Breast epithelium (tissue), 4 donors: ENCODE measurements at places on chromosomes 6 and 20. TPM values are rescaled to one million over a fixed set of nuclear protein-coding genes. Genes with fewer than 3 reads are reported as not detected.

- H3K36me3 ChIP-seq: no peaks in the 10 kb centered on the region
- no peak for DNase-seq
- H3K27ac ChIP-seq: no peak overlapping the region
- H3K4me3 ChIP-seq: no peak overlapping the region
- no peaks in the 10 kb centered on the region for H3K4me1 ChIP-seq
- H3K27me3 ChIP-seq: no peaks in the 10 kb centered on the region
These were observed 140.1 kb upstream of the SPACA1 start for GRCh38 chr6:87907521-87907920.

DNA sequence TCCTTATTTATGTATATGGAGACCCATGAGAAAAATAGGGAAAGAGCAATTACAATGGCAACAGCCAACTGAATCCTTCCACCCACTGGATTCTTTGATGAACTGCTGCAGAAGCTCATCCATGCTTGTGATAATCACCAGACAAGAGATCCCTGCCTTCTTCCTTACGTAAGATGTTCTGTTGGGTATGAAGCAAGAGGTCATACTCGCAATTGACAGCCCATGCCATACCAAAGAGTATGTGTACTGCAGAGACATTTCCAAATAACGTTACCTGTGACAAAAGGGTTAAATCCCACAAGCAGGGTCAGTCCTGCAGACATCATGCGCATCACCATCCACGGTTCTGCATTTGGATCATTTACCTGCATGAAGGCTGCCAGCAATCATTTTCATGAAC is 27.8 kb downstream of the ELOVL5 start:
- H3K4me3 ChIP-seq: no peak overlapping the region
- no peak for DNase-seq
- H3K36me3 ChIP-seq: no peaks in the 10 kb centered on the region
- H3K27ac ChIP-seq: no peak overlapping the region
- no peaks in the 10 kb centered on the region for H3K27me3 ChIP-seq
- H3K4me1 ChIP-seq: no peaks in the 10 kb centered on the region

DNA sequence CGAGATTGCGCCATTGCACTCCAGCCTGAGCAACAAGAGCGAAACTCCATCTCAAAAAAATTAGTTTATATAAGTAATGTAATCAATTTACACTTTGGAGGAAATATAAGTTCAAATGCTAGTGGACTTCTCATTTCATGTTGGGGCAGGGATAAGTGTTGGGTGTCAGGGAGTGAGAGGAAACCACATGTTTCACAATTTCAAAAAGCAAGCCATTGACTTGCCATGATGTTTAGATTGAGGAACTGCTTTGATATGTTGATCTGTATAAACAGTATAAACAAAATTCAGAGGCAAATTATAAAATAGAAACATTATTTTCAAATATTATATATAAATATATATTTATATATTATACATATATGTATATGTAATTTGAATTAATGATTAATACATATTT is 42.7 kb downstream of the FILIP1 start:
- H3K36me3 ChIP-seq: no peaks in the 10 kb centered on the region
- H3K4me1 ChIP-seq: no peaks in the 10 kb centered on the region
- H3K4me3 ChIP-seq: no peak overlapping the region
- DNase-seq: no peak

DNA sequence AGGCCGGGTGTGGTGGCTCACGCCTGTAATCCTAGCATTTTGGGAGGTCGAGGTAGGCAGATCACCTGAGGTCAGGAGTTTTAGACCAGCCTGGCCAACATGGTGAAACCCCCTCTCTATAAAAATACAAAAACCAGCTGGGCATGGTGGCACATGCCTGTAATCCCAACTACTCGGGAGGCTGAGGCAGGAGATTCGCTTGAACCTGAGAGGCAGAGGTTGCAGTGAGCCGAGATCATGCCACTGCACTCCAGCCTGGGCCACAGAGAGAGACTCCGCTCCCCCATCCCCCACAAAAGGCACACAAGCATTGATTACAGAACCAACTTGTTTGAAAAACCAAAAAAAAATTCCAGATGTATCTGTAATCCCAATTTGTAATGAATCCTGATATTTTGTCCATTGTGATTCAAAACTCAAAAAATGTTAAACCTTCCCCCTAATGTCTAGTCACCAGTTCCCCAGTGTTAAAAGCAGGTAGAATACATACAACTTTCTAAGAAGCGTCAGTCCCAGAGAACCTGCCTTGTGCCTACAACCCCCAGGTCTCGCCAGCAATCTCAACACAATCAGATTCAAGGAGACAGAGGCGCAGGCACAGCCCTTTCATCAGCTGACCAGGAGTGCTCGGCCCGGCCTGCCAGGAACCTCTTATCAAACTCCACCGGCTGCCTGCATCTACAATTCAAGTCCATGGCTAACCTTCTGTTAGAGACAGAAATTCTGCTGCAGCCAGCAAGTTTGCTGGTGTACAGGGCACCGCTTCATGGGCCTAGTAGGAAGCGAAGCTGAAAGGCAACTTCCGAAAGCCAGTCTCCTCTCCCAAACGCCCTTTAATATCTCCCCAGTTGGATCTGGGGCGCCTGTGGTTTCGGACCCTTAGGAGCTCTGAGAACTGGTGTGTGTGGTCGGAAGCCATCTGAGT is 2.1 kb downstream of the EZR start:
- peak overlapping the region; percentile 99 for H3K27ac ChIP-seq
- H3K36me3 ChIP-seq: no peaks in the 10 kb centered on the region
- no peaks in the 10 kb centered on the region for H3K4me1 ChIP-seq
- peak overlapping the region; percentile 93 for H3K4me3 ChIP-seq
- H3K27me3 ChIP-seq: no peaks in the 10 kb centered on the region
- DNase-seq: no peak

DNA sequence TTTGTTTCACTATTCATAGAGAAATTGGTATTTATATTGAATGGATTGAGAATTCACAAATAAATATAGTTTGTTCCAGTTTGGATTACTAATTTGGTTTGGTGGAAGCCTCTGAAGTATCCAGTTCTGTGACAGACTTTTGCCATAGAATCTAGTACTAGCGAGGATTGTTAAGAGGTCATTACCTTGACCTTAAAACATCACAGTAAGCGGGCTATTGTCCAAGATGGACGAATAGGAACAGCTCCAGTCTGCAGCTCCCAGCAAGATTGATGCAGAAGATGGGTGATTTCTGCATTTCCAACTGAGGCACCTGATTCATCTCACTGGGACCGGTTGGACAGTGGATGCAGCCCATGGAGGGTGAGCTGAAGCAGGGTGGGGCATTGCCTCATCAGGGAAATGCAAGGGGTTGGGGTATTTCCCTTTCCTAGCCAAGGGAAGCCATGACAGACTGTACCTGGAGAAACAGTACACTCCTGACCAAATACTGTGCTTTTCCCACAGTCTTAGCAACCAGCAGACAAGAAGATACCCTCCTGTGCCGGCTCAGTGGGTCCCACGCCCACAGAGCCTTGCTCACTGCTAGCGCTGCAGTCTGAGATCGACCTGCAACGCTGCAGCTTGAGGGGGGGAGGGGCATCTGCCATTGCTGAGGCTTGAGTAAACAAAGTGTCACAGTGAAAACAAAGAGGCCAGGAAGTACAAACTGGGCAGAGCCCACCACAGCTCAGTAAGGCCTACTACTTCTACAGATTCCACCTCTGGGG is 66.4 kb upstream of the NEDD9 start:
- no peaks in the 10 kb centered on the region for H3K4me1 ChIP-seq
- H3K4me3 ChIP-seq: no peak overlapping the region
- no peak for DNase-seq
- H3K27me3 ChIP-seq: no peaks in the 10 kb centered on the region
- no peaks in the 10 kb centered on the region for H3K36me3 ChIP-seq
- H3K27ac ChIP-seq: no peak overlapping the region

GRCh38 chr20:59269411-59270025 is 30.9 kb upstream of the EDN3 start:
- H3K27ac ChIP-seq: no peak overlapping the region
- H3K4me1 ChIP-seq: no peaks in the 10 kb centered on the region
- DNase-seq: no peak
- H3K4me3 ChIP-seq: no peak overlapping the region

GRCh38 chr20:22723659-22724058 is 139.3 kb upstream of the FOXA2 start:
- H3K4me1 ChIP-seq: no peaks in the 10 kb centered on the region
- no peak overlapping the region for H3K27ac ChIP-seq
- no peaks in the 10 kb centered on the region for H3K27me3 ChIP-seq
- no peak overlapping the region for H3K4me3 ChIP-seq

- no peak overlapping the region for H3K27ac ChIP-seq
- no peak overlapping the region for H3K4me3 ChIP-seq
These were observed 226.8 kb upstream of the HS3ST5 start for GRCh38 chr6:114569669-114570068.

- no peaks in the 10 kb centered on the region for H3K4me1 ChIP-seq
- no peaks in the 10 kb centered on the region for H3K27me3 ChIP-seq
- H3K27ac ChIP-seq: peak overlapping the region; percentile 72
- H3K36me3 ChIP-seq: no peaks in the 10 kb centered on the region
These were observed 88.6 kb downstream of the PDE10A start for GRCh38 chr6:165574220-165575157.

GPLD1 gene
- 7.7 TPM for total RNA-seq

PKHD1 gene
- 0.66 TPM for total RNA-seq

SCRT2 gene
- total RNA-seq: not detected

NRN1 gene
- 24.6 TPM for total RNA-seq

STMND1 gene
- 0.98 TPM for total RNA-seq

MEP1A gene
- 0.29 TPM for total RNA-seq
